CD14-positive monocyte (primary cell): ENCODE measurements at places on chromosomes 13 and 19.

DNA sequence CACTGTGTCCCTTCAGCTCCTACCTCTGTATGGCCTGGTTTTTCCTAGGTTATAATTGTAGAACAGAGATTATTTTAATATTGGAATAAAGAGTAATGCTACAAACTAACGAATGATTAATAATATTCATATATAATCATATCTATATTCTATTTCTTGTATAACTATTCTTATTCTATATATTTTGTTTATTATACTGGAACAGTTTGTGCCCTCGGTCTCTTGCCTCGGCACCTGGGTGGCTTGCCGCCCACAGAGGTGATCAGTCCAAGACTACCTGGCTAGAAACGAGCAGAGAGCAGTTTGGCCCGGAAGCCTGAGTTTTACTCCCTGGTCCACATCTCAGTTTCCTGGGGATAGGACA, 3.9 kb upstream of the SLC27A1 start:
- no peak for DNase-seq

DNA sequence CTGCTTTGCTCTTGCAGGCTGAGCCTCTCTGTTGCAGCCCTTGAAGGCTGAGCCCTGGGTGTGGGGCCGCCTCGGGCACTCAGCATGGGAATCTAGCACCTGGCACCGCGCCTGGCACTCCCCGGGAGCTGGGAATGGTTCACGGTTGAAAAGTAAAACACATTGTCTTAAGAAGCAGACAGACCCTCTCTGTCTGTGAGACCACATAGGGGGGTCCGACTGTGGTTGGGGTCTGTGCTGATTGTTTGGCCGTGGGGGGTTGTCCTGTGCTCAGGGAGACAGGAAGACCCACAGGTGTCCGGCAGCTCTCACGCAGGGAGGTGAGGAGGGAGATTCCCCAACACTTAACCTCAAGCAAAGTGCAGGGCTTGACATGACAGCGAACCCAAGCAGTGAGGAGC, 64.8 kb downstream of the SOX1 start:
- DNase-seq: no peak

- DNase-seq: no peak
Observed at GRCh38 chr13:112843392-112844111, 125.5 kb upstream of the MCF2L start.

DNA sequence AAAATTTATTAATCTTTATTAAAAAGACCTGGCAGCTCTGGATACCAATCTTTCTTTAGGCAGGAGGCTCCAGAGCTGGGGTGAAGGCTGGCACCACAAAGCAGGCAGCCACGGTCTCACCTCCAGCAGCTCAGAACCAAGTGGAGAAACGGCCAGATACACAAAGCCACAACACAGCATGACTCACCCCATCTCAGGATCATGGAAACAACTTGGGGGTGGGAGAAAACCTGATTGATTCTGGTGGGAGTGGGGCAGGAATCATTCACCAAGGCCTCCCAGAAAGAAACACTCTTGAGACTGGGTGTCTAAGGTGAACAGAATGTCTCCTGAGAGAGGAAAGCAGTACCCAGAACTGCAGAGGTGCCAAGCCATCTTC, 64.2 kb downstream of the CRYL1 start:
- no peak for DNase-seq

- no peak for DNase-seq
Observed at GRCh38 chr13:34025746-34026145, 207.8 kb downstream of the RFC3 start.

DNA sequence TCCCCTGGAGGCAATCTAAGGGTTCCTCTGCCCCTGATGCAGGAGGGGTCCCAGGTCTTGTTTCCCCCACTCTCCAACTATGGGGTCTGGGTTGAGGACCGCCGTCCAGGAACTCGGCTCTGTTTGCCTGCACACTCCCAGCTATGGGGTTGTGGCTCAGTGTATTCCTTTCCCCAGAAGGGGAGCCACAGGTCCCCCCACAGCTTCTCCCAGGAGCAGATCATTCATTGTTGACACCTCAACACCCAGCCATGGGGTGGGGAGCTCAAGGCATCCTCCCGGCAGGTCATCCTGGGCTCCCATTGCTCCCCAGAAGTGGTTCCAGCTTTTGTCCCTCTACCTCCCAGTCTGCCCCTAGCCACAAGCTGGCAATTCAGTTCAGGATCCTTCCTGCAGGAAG, 975 bp downstream of the ZNF358 start:
- no peak for DNase-seq

GRCh38 chr19:13146763-13147563, 3.2 kb downstream of the STX10 start:
- peak; percentile 83 for DNase-seq

- DNase-seq: no peak
Observed at GRCh38 chr19:40584007-40584406, 7.3 kb downstream of the SHKBP1 start.

GRCh38 chr13:88005188-88005587, 334.0 kb downstream of the SLITRK5 start:
- no peak for DNase-seq

DNA sequence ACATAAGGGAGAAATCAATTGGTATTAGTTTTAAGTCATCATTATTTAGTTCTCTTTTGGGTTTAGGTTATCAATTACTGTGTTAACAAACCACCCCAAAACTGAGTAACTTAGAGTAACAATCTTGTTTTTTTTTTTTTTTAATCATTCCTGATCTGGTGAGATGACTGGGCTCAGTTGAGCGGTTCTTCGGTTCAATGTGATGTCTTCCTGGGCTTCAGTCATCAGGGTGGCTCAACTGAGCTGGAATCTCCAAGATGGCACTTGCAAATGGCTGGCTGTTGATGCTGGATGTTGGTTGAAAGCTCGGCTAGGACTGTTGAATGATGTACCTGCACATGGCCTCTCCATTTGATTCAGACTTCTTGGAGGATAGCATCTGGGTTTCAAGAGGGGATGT, 3.2 kb upstream of the TARM1 start:
- DNase-seq: no peak

GRCh38 chr13:66887088-66887487, 343.0 kb downstream of the PCDH9 start:
- no peak for DNase-seq

GRCh38 chr19:30263830-30264381, 108.3 kb upstream of the ZNF536 start:
- DNase-seq: no peak

GRCh38 chr13:62512194-62513141, 1096.8 kb upstream of the PCDH20 start:
- no peak for DNase-seq

DNA sequence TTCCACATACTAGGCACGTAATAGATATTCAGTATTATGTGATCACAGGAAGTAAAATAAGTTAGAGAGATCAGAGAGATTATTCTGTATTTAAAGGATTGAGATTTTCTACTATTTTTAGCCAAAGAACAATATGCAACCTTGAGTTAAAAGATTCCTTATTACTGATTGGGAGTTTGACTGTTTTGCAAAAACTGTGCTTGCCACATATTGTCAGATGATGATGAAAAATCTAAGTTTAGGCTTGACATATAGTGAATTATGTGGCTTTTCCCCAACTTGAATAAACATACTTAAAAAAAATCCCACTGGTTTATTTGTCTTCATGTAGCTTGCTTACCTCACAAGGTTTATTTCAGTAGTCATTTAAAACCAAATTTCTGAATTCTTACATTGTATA, 194.4 kb downstream of the KCNRG start:
- DNase-seq: no peak

GRCh38 chr19:41984961-41985360, 9.1 kb downstream of the ATP1A3 start:
- no peak for DNase-seq

DNA sequence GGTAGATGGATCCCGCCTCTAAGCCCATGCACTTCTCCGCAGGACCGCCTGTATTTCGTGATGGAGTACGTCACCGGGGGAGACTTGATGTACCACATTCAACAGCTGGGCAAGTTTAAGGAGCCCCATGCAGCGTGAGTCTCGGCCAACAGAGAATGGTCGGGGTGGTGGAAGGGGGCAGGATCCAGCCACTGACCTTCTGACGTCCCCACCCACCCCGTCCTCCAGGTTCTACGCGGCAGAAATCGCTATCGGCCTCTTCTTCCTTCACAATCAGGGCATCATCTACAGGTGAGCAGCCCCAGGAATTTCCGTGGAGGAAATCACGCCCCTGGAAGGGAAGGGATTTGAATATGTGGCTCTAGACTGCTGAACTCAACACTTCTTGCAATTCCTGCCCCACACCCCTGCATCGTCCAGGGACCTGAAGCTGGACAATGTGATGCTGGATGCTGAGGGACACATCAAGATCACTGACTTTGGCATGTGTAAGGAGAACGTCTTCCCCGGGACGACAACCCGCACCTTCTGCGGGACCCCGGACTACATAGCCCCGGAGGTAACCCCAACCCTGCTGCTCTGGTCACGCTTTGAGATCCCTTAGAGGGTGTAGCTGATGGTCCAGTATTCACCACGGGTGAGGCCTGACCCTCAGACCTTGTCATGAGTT, 8.8 kb upstream of the CACNG7 start:
- no peak for DNase-seq

GRCh38 chr19:47190167-47190727, 40.8 kb downstream of the BBC3 start:
- DNase-seq: no peak

GRCh38 chr13:109626386-109627171, 159.8 kb downstream of the IRS2 start:
- DNase-seq: no peak

DNA sequence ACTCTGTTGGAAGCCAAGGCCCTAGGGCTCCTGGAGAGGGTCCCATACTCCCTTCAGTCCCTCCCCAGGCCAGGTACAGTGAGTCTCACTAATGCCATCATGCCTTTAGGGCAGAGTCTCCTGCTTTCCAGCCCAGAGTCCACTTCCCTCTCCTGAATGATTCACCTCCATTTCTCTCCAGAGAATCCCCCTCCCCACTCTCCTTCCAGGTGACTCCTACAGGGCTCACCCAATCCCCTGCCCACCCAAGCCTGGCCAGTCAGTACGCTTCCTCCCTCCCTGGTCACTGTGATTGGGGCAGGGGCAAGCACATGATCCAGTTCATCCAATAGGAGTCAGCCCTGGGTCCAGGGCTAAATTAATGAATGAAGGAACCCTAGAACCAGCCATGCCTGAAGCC, 35.0 kb upstream of the PNMA8B start:
- DNase-seq: peak; percentile 79

DNA sequence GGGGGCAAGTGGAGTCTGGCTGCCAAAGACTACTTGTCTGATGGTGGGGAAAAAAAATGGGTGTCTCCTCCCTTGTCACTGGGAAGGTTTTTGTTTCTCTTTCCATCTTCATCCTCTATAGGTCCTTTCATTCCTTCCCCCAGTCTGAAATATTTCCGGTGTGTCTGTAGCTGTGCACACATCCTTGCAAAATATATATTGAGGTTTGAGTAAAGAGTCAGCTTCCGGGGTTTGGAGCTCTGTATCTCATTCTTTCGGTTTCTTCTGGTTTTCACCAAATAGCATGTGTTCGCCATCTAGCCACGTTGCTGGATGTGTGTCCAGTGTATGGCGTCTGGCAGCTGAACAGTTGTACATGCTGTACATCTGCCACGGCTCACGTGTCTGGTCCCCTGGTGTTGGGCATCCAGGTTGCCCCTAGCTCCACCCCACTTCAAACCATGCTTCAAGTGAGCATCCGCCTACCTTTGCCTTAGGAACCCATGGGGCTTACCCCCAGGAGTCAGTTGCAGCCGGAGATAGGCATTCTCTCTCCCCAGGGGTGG, 142.2 kb downstream of the SIPA1L3 start:
- DNase-seq: peak; percentile 79

- DNase-seq: no peak
Observed at GRCh38 chr13:60267498-60268202, 103.9 kb upstream of the DIAPH3 start.

DNA sequence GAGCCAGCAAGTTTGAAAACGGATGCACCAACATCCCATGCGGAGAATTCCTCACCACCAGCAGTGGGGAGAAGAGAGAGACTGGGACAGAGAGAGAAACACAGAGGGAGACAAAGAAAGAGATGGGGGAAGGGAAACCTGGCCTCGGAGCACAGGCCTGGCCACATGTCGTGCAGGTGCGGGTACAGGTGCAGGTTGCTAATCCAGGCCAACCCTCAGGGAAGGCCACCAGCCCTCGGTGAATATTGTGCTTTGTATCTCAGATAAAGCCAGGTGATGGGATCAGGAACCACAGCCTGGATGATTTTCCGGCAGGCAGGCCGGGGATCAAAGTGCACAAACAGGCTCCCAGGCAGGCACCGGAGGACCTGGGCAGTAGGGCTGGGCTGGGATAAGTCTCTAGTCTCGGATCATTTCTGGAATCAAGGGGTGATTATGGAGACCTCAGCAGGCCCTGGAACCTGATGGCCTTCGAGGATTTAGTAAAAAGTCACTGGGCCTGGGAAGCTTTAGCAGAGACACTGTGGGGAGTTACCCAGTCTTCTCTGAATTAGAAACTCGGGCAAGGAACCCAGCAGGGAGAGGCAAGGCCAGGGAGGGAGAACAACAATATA, 3.7 kb downstream of the GAS6 start:
- DNase-seq: no peak
